ENCODE measurements at places on chromosomes 5 and 9. TPM values are rescaled to one million over a fixed set of nuclear protein-coding genes. Genes with fewer than 3 reads are reported as not detected.

SPIN1 gene
- 46.7 TPM for polyA plus RNA-seq

PCDHA12 gene
- 7.2 TPM for polyA plus RNA-seq

CTNND2 gene
- polyA plus RNA-seq, result 27.7 TPM

CDX1 gene
- polyA plus RNA-seq, result 46.9 TPM

CBY3 gene
- not detected for polyA plus RNA-seq

CRHBP gene
- polyA plus RNA-seq, result 0.77 TPM

ZNF366 gene
- not detected for polyA plus RNA-seq

PCDHGA9 gene
- polyA plus RNA-seq, result not detected

FOXD4 gene
- 0.24 TPM for polyA plus RNA-seq

TAF11L10 gene
- not detected for polyA plus RNA-seq

TJP2 gene
- polyA plus RNA-seq, result 67.2 TPM

ACOT12 gene
- polyA plus RNA-seq, result 2.9 TPM

HMCN2 gene
- polyA plus RNA-seq, result 2.7 TPM

RBM22 gene
- polyA plus RNA-seq, result 38.6 TPM

FOXD4L5 gene
- polyA plus RNA-seq, result 0.09 TPM

EQTN gene
- polyA plus RNA-seq, result not detected

GAPT gene
- polyA plus RNA-seq, result not detected

RLN2 gene
- polyA plus RNA-seq, result 0.70 TPM

PRELID2 gene
- polyA plus RNA-seq, result 15.6 TPM

DMAC1 gene
- polyA plus RNA-seq, result 91.8 TPM

RMI1 gene
- 3.4 TPM for polyA plus RNA-seq

CDH9 gene
- 0.80 TPM for polyA plus RNA-seq

DDX4 gene
- not detected for polyA plus RNA-seq

CYLC2 gene
- polyA plus RNA-seq, result not detected

OLFML2A gene
- polyA plus RNA-seq, result 2.2 TPM

RAD50 gene
- polyA plus RNA-seq, result 34.3 TPM

IFNA13 gene
- polyA plus RNA-seq, result not detected

CEL gene
- polyA plus RNA-seq, result 6.6 TPM

SYNPO gene
- polyA plus RNA-seq, result 5.3 TPM

SKP2 gene
- polyA plus RNA-seq, result 55.5 TPM

MYMK gene
- 1.3 TPM for polyA plus RNA-seq

PTGES gene
- 103 TPM for polyA plus RNA-seq

NDUFB6 gene
- polyA plus RNA-seq, result 122 TPM

GRIA1 gene
- 0.54 TPM for polyA plus RNA-seq

CTSV gene
- 98.8 TPM for polyA plus RNA-seq

TMEM215 gene
- polyA plus RNA-seq, result not detected

BHMT gene
- polyA plus RNA-seq, result 9.7 TPM

HAPLN1 gene
- polyA plus RNA-seq, result 32.7 TPM

CREB3 gene
- polyA plus RNA-seq, result 79.9 TPM

ARHGEF37 gene
- 3.1 TPM for polyA plus RNA-seq

FBP1 gene
- 65.3 TPM for polyA plus RNA-seq

GLE1 gene
- 13.3 TPM for polyA plus RNA-seq

TAF11L12 gene
- polyA plus RNA-seq, result not detected

LRRC19 gene
- polyA plus RNA-seq, result 9.6 TPM

ENHO gene
- polyA plus RNA-seq, result 9.4 TPM

DMRT3 gene
- polyA plus RNA-seq, result not detected

AQP7 gene
- polyA plus RNA-seq, result 11.6 TPM

TXNDC8 gene
- not detected for polyA plus RNA-seq

C7 gene
- polyA plus RNA-seq, result 7.7 TPM

SLCO6A1 gene
- 0.77 TPM for polyA plus RNA-seq

FBXL7 gene
- 10.6 TPM for polyA plus RNA-seq

KIAA1191 gene
- polyA plus RNA-seq, result 96.8 TPM

DBH gene
- 0.32 TPM for polyA plus RNA-seq

CCIN gene
- polyA plus RNA-seq, result 0.23 TPM

GPR151 gene
- not detected for polyA plus RNA-seq

IL12B gene
- not detected for polyA plus RNA-seq
